Stimulated activated CD4-positive, alpha-beta T cell treated with anti-CD3 and anti-CD28 coated beads, Interleukin-4, amount 100 ng/mL, for 1 hour (primary cell): ENCODE measurements at places on chromosomes 12 and 14.

DNA sequence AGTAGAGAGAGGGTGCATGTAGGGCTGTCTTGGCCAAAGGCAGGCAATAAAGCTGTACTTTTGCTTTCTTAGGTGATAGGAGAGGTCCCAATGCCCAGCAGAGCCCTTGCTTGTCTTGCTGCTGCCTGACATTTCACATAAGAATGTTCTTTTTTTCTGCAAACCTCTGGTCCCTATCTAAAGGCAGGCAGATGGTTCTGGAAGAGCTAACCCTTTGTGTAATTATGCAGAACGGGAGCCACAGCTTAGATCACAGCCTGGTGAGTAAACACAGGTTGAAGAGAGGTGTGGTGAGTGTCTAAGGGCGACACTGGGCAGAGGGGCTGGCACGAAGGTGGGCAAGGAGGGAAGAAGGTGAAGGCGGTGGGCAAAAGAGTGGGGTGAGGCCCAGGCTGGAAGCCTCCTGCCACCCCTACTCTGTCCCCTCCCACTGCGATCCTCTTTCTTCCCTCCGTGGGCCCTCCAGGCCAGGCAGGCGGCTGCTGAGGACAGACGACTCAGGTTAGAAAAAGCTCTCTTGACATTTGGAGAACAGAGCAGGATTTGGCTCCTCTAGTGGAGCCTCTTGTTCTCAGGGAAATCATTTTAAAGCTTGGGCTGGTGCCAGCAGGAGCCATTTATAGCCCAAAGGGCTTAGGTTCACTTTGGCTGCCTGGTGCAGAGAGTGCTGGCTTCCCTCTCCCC is 42.8 kb downstream of the PRMT8 start:
- DNase-seq, result no peak

GRCh38 chr12:97535582-97535981 is 73.0 kb downstream of the RMST start:
- no peak for DNase-seq

- DNase-seq, result no peak
Observed at GRCh38 chr12:31234955-31235867, 90.7 kb downstream of the SINHCAF start.

DNA sequence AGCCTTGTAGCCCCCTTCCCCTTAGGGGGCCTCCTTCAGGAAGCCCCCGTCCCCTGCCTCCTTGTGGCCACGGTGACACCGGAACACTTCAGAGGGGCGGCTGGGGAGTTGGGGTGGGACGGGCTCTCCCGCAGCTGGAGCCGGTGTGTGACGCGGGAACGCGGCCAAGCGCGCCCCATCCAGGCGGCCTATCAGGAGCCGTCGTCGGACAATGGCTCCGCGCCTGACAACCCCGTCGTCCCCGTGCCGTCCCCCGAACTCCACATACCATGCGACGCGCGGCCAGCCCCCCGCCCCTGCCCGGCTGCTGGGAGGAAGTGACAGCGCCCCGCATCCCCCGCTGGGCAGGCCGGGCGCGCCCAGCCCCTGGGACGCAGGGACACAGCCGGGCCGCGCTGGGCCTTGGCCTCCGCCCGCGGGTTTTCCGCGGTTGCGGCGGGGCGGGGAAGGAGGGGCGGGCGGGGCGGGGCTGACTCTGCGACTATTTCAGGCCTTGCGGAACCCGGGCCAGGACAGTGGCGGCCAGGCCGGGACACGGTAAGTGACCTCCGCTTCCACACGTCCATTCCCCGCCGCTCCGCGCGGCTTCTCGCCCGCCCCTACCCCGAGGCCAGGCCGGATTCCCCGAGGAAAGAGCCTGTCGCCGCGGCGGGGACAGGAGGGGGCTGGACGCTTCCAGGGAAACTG is at the start of gene TNFAIP2:
TSS of gene TNFAIP2 (plus strand) at position 515 of the 687 bp plus-strand sequence. CDS start 2,997 bp downstream, outside the sequence.
- peak; percentile 7 for DNase-seq
